Hepatocyte (in vitro differentiated cells): ENCODE measurements at places on chromosomes 2 and 18.
A peak's percentile ranks its signal among the peaks of the same experiment; 100 is the strongest.

- no peak for DNase-seq
Observed at GRCh38 chr2:234587341-234588053, 90.6 kb upstream of the ARL4C start.

GRCh38 chr2:207692206-207693065, 19.0 kb upstream of the CCNYL1 start:
- DNase-seq: peak; percentile 35

DNA sequence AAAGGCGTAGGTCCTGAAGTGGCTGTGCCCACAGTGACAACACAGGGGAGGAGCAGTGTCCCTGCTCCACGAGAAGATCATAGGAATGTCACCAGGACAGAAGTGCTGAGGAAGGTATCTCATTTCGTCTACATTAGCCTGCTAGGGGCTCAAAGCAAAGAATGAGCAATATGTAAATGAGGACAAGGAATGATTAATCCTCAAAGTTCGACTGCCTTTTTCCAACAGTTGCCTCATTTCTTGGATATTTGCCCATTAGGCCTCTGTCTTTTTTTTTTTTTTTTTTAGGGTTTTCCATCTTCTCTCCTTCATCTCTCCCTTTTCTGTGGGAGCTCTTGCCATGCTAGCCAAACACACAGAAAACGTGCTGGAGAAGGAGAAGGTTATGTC, 105.2 kb upstream of the ARHGAP28 start:
- DNase-seq: no peak

DNA sequence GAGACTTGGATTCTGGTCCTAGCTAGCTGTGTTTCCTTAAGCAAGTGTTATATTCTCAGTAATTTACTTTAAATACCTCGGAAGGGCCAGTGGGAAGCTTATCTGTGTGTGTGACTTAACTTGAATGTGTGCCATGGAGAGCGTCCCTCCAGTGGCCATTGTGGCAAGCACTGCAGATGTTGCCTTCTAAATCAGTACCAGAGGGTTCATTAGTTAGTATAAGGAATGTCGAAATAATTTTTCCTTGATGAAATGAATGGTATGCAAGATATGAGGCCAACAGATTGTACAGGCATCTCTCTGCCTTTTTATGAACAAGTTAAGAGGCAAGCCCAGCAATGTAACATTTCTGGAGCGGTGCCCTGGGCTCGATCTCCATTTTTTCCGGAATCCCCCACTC, 52.0 kb downstream of the FBXO36 start:
- no peak for DNase-seq

DNA sequence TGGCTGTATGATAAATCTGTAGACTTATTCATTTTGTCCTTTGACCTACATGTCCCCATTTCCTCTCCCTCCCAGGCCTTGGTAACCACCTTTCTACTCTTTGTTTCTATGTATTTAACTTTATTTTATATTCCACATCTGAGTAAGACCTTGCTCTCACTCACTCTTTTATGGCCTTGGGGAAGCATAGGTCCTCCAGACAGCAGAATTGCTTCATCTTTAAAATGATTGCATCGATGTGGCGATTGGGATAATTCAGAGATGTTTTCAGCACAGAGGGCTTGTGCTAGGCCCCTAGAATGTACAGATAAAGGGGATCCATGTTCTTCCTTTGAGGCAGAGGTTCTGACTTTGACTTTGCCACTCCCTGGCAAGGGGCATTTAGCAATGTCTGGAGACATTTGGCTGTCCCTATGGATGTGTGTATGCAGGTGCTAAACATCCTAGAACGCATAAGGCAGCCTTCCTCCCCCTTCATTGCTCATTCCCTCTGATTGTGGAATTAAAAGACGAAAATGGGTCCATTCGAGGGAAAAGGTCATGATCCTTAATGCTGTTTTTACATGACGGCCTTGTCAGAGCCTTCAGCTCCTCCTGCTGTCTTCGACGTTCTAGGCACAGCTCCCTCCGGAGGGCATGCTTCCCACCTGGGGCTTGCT, 1.2 kb upstream of the GPR39 start:
- DNase-seq: peak; percentile 36

GRCh38 chr2:96715658-96716057, 24.2 kb downstream of the LMAN2L start:
- DNase-seq: no peak

DNA sequence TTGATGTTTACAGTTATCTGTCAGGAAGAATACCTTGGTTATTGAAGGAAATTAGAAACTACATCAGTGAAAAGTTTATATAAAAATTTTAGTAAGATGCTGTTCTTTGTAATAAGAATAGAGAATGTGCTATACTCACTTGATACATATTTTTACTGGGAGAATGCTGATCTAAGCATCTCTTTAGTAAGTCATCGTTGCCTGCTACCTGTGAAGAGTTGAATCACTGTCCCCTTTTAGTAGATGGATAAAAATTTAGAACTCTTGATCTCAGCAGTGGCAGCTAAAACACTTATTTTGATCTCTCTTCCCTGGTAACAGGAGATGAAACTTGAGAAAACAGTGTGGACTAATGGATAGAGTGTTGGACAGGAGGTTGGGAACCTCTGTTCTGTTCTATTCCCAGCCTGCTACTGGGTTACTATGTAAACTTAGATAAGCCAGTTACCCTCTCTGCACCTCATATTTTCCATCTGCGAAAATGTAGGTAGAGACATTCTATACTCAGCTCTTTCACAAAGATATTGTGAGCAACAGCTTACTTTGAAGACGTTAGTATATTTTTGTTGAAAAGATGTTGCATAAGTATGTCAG, 100.3 kb downstream of the FEZ2 start:
- DNase-seq: no peak

DNA sequence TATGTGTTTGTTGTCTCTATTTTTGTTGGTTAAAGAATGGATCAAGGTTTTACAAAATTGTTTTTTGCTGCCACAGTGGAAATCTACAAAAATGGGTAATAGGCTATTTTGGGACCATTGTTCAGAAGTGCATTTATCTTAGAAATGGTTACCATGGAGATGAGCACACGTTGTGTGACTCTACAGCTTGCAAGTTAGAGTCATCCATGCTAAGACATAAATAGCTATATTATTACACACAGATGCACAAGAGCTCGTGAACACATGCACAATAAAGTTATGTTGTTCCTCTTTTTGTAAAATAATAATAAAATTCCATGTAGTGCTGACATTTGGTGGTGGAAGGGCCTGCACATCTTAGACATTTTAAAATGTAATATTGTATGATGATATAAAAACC, 15.5 kb upstream of the DUSP19 start:
- DNase-seq: no peak

DNA sequence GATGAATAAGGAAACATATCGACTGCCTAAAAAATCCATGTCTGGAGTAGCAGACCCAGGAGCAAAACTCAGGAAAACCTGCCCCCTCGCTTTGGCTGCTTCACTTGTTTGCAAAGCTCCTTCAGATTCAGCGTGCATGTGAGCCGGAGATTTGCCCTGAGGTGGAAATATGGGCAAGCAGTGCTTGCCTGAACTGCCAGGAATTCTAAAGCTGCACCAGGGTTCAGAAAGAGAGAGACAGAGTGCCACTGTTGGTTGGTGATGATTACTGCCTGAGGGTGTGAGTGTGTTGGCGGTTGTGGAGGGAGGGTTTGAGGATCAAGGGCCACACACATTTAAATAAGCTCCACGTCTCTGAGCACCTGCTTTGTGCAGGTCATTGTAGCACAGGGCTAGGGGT, 139.6 kb upstream of the RGPD4 start:
- no peak for DNase-seq

GRCh38 chr2:204574486-204574885, 29.2 kb downstream of the PARD3B start:
- DNase-seq: peak; percentile 32

DNA sequence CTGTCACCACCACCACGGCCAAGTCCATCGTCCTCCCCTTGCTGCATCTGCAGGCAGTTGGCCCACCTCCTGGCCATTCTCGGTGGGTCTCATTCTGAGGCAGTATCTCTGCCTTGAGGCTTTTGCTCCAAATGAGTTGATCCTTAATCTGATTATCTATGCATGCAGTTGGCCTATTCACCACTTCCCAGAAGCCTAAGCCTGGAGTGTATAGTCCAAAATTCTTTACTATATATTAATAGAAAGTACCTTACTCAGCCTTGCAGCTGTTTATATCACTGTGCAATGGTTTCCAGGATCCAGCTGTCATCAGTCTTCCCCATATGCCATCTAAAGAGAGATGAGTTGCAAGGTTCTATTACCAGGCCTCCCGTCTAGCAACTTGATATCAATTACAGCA, 292.4 kb downstream of the SS18 start:
- DNase-seq: no peak

GRCh38 chr2:228599297-228599696, 417.8 kb upstream of the SPHKAP start:
- no peak for DNase-seq

DNA sequence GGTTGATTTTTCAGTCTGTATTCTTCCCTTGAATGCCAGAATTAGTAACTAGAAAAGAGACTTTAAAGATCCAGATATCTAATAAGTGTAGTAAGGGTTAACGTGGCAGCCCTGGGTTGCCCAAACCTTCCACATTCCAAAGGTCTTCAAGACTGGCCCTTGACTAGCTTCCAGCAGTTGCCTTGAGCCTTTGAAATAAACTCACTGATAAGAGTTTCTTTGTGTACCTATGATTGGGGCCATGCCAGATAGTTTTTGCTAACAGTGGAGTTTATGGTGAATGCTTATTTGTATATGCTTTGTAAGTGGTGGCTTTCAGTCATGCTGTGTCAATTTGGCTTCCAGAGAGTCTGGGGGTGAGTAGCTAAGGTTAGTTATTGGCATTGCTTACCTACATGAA, 722.3 kb downstream of the RNF144A start:
- peak; percentile 55 for DNase-seq

DNA sequence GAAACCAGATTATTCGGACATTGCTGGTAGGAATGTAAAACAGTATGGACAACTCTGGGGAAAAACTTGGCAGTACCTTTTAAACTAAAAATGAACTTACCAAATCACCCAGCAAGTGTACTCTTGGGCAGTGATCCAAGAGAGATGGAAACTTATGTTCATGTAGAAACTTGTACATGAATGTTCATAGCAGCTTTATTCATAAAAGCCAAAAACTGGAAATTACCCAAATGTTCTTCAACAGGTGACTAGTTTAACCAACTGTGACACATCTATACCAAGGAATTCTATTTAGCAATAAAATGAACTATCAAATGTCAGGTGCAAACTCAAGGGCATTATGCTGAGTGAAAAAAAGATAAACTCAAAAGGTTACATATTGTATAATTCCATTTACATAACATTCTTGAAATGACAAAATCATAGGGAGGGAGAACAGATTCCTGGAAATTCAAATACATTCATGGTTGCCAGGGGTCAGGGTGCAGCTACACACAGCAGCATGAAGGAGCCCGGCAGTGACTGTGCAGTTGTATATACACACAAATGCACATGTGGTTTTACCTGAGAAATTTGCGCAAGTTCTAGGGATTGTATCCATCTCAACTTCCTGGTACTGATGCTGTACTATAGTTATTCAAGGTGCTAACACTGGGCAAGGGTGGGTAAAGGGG, 3.5 kb upstream of the RNU4ATAC start:
- DNase-seq: no peak

DNA sequence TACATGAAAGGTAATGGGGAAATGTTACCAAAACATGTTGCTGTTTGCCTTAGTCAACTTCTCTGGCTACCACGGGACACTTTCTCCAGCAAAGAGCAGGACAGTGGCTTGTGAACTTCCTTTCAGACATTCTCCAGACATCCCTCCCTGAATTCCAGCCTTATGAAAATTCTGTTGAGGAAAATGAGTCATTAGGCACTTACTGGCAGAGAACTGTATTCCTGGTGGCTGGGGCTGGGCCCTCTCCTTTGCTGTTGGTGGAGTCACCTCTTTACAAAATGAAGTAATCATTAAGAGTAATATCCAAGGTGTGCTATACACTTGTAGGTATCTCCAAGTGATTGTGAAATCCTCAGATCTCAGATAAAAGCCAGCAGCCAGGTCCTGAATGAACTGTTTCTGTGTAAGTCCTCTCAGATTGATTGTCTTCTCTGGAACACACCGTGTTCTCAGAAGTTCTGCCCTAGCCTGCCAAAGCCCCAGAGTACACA, 1.3 kb upstream of the FAP start:
- peak; percentile 64 for DNase-seq

DNA sequence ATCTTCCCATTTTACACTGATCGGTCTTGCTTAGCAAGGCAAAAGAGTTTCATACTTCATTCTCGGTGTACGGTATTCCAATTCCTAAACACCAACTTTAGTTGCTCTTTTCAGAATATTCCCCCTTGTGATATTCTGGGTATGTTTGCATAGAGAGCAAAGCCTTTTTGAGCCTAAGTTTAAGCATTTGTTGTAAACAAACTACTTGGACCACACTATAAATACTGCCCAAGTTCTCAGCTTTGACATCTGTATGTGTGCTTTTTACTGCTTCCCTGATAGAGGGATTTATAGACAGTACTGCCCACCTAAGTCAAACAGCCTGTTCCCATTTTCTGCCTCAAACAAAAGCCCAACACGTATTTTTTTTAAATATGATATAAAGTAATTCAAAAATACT, 36.9 kb downstream of the CCBE1 start:
- no peak for DNase-seq

DNA sequence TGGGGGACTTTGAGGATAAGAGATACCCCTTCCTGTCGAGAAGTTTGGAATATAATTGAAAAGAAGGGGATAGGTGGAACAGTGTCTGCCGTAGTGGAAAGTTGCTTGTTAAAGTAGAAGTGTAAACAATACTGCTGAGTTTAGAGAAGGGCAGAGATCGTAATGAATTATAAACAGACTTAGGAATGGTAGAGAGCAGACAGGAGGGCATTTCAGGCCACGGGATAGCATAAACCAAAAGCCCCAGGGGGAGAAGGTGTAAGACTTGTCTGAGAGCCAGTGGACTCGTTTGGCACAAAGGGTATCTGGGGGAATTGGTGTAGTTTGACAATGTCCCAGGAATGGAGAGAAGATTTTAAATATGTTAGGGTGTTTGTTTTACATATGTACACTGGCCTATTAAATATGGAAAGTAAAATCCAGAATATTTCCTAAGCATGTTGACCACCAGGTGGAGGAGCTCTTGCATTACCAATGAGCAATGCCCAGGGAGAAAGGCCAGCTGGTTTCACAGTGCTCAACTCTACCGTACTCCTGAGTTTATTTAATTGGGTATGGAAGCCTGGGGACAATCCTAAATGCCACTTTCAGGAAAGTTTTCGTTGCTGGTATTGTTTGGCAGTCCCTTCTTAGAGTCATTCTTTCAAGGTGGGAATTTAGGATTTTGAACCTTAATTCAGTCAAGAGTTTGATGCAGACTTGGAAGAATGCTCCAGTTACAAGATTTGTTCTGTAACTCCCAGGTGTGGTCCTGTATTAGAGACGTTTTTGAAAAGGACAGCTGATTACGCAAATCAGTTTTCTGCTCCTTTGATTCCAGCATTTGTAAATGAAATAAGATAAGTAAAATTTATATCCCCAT, 7.5 kb downstream of the COPS8 start:
- DNase-seq: peak; percentile 76
